Activated T-helper 1 cell treated with anti-CD3 and anti-CD28 coated beads, Interleukin-2, amount 50 U/mL, for 16 hours (primary cell): ENCODE measurements at places on chromosomes 16 and 17.

GRCh38 chr17:81233811-81234505 is 4.9 kb downstream of the TEPSIN start:
- DNase-seq, result no peak

- no peak for DNase-seq
Observed at GRCh38 chr16:3358871-3359270, 3.2 kb downstream of the OR2C1 start.

GRCh38 chr17:67520916-67521774 is 144.1 kb downstream of the PITPNC1 start:
- no peak for DNase-seq

DNA sequence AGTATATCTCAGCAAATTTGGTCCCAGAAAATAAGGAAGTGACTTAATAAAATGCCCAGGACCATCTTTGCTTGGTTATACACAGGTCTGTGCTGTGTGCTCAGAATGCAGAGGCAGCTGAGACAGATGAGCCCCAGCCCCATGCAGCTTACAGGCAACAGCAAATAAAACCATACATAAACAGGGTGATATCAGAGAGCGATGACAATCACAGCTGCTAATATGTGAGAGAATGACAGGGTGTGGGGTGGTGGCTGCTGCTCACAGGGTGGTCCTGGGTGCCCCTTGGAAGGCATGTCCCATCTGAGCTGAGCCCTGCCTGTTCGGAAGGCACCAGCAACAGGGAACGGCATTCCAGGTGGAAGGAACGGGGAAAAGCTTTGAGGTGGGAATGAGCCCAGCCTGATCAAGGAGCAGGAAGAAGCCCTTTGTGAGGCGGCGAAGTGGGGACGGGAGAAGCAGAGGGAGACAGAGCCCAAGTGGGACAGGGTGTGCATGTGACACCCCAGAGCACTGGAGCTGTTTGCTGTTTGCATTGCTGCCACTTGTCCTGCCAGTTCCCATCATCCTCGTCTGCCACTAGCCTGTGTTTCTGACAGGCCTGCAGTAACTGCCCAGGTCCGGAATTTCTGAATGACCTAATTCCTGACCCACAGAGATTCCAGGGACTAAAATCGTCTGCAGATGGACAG is 150.5 kb downstream of the KATNIP start:
- DNase-seq, result no peak

DNA sequence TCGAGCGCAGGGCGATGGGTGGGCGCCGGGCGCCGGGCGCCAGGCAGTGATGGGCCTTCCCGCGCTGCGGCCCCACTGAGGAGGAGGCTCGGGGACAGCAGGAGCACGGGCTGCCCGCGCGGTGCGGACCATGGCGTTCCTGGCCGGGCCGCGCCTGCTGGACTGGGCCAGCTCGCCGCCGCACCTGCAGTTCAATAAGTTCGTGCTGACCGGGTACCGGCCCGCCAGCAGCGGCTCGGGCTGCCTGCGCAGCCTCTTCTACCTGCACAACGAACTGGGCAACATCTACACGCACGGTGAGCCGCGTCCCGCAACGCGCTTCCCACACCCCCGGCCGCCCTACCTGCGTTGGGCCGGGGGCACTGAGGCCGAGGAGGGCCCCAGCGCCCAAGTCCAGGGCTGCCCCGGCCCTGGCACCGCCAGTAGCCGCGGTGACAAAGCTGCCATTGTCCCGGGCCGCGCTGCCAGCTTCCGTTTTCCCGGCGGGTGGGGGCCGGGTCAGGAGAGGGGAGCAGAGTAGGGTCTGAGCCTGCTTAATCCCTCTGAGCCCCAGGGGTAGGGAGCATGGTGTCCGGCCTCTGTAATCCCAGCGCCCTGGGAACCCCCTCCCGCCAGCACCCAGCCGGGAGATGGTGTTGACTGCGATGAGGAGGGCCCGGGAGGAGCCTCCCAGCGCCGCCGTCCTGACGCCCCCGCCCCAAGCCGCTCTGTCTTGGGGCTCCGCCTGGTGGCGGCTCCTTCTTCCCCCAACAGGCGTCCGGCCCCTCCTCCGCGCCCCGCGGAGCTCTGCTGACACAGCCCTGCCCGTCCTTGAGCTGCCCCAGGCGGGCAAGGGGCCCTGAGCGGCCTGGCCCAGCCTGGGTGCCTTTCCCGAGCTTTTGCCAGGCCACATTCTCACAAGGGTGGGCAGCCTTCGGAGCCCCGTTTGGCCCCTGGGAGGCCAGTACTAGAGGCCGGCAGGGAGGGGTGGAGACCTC is 685 bp downstream of the PAQR4 start:
- peak; percentile 20 for DNase-seq

DNA sequence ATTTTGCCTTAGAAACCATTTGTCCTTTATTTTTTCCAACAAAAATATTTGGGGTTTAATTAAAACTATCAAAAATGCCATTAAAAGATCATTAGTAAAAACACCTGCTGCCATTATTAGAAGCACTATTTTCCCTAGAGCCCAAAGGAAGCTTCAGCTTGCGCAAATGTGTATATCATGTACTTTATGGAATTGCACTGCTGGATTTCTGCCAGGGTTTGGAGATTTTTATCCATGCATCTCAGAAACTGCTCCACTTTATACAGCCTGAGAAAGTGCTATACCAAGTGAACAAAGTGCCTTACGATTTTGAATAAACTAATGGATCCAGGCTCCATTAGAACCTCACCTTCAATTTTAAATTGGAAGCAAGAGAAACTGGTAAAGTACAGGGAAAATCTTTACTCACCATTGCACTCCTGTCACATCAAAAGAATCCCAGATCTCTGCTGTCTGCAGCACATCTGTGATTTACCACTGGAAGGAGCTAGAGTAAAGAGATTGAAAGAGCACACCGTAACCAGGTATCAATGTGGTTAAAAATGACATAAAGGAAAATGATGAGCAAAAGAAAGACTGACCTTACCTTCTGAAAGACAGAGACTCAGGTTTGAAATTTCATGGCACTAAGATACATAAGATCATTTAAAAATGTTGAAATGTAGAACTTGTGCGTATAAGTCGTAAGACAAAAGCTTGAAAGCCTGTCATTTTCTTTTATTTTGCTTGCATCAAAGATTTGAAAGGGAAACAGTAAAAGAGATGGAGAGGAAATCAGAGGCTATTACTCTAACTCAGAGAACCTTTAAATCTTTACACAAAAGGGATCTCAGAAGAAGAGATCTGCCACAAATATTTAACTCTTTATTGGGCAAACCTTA is 678.1 kb upstream of the GOT2 start:
- no peak for DNase-seq

DNA sequence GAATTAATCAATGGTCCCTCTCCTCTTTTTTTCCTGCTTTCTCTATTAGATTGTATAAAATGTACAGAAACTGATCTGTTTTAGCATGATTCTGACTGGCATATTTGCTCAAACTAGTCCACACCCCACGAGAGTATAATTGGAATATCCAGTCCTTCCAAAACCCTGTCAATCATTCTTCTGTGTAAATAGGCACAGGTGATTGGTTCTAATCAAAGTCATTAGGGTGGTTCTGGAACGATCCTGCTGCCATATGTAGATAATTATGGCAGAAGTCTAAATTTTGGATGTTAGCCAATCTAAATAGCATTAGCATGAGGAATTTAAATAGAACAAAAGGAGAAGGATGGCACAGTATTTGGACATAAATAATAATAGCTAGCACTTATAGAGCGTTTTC is 165.7 kb downstream of the SHISA6 start:
- DNase-seq, result no peak

- no peak for DNase-seq
Observed at GRCh38 chr16:72665701-72666100, 382.2 kb downstream of the ZFHX3 start.

GRCh38 chr16:35207059-35207999 is 1747.9 kb downstream of the TP53TG3F start:
- DNase-seq, result no peak

- no peak for DNase-seq
Observed at GRCh38 chr16:68331879-68332410, 21.1 kb downstream of the PRMT7 start.

GRCh38 chr17:50102164-50102991 is 7.2 kb downstream of the PDK2 start:
- DNase-seq, result no peak

DNA sequence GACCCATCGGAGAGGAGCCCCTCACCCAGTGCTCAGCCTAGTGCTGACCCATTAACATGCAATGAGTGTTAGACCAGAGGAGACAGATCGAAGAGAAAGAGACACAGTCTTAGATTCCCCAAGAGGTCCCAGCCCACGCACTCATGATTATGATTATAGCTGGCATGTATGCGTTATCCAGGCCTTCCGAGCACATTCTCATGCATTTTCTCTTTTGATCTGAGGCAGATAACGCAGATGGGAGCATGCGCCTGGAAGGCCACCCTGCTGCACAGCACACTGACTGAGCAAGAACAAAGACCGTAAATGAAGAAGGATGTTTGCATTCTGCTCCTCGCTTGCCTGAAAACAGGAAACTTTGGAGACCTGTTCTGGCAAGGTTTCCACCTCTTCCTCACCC is 232.7 kb downstream of the SOX9 start:
- no peak for DNase-seq

DNA sequence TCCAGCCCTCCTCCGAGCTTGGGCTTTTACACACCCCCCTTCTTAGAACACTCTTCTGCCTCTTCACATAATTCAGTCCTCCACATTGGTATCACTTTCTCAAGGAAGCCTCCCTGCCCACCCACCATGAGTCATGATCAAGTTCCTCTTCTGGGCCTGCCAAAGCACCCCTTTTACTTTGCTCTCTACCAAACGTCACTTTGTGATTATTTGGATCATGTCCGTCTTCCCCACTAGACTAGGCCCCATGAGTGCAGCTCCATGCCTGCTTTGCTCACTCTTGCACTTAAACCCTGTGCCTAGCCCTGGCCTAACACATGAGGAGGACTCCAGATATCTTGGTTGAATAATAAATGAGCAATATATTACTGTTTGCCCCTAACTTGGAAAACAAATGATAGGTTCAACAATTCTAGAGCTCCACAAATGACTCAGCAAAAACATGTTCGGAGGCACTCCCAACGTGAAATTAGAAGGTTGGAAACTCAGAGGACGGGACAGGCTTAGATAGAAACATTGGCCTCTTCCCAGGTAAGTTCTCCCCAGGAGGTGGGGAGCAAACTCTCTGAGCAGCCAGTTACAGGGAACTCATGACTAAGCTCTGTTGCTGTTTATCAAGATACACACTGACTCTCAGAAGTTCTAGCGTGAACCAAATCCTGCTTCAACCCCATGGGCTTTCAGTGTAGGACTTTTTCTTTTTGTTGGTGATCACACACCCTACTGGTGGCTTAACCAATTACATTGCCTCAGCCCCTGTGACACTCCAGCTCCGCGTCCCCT is 28.3 kb downstream of the G6PC1 start:
- no peak for DNase-seq

DNA sequence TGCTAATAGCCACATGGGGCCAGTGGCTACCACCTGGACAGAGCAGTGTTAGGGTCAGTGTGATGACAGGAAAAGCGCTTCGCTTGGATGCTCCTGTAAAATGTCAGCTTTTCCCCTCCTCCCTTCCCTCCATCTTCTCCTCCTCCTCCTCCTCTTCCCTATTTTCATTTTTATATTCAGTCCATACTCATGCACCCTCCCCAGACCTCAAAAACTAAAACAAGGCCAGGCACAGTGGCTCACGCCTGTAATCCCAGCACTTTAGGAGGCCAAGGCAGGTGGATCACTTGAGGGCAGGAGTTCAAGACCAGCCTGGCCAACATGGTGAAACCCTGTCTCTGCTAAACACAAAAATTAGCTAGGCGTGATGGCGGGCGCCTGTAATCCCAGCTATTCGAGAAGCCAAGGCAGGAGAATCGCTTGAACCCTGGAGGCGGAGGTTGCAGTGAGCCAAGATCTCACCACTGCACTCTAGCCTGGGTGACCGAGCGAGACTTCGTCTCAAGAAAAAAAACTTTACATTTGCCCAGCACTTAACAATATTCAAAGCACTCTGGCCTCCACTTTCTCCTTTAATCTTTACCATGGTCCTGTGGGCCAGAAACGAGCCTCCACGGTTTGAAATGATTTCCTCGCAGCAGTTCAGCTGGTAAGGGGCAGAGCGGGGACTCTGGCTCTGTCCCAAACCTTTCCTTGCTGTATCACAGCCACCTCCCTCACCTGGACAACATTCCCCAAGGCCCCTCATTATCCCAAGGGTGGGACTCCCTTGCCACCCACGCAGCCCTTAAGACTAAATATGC is 21.8 kb downstream of the ANKRD40 start:
- no peak for DNase-seq

- peak; percentile 60 for DNase-seq
Observed at GRCh38 chr16:381789-382717, at the start of gene PGAP6. Gene PGAP6 (minus strand): TSS chr16:381978. CDS start chr16:381821, 157 bp downstream.

DNA sequence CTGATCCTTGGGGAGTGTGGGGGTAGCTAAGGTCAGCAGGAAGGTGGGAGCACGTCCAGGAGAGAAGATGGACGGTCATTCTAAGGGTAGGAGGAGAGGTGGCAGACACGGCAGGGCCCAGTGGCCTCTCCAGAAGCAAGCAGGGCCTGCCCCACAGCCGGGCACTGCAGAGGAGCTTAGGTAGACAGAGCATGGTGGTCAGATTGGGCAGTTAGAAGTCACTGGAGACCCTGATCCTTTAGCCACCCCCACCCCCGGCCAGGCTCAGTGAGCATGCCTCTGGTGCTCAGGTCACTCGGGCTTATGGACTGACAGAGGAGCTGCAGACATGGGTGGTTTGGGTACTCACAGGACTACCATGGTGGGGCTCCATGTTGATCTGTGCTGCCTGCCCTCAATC is 26.3 kb downstream of the NLRP1 start:
- no peak for DNase-seq

- no peak for DNase-seq
Observed at GRCh38 chr17:78890498-78890897, 12.5 kb downstream of the CEP295NL start.

GRCh38 chr16:10655415-10655977 is 39.2 kb downstream of the TEKT5 start:
- DNase-seq, result no peak

GRCh38 chr16:85926370-85926769 is 27.4 kb downstream of the IRF8 start:
- DNase-seq, result no peak

GRCh38 chr16:30142672-30143346 is 19.8 kb upstream of the MAPK3 start:
- no peak for DNase-seq

DNA sequence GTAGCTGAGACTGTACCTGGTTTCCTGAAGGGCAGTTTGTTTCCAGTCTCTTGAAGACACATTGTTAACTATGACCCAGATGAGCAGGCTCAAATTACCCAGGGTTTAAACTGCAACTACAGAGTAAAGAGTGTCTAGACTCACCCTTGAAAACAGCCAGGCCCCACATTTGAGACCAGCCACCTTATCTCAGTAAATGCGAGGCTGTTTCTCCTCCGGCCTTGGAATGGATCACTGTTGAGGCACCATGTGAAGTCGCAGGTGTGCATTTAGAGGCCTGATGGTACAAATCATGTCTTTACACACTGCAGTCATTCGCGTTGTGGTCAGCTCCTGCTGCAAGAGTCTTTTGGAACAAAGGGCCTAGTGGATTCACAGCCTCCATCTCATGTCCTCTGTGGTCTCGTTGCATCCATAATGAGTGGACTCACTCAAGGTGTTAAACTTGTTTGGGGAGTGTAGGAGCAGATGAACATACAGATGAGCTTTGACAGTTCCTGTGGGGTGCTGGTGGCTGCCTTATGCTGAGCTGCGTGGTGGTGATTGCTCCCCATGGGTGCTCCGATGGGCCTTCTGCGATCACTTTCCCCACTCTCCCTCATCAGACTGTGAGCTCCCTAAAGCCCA is 18.5 kb upstream of the N4BP1 start:
- DNase-seq, result no peak

GRCh38 chr16:57371494-57372371 is 557 bp upstream of the CX3CL1 start:
- no peak for DNase-seq
